ENCODE measurements at places on chromosomes 5 and 9.

- no peak for DNase-seq
Measured at GRCh38 chr5:152269533-152269932, 135.5 kb downstream of the NMUR2 start.

DNA sequence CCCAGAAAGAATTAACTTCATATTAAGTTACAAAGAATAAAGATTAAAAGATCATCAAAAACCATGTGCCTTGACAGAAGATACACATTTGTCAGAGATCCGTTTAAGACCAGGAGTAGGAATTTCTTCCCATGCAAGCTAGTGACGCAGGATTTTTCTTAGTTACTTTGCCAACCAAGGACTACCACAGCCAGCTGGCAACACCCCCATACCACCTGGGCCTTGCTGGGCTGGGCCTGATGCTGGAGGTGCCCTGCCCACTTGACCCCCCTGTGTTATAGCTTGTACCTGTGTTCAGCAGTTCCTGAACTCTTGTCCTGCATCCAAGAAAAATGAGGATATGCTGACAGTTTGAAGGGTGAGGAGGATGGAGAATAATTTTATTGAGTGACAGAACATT lies 290.9 kb upstream of the SMC2 start:
- no peak for DNase-seq

GRCh38 chr5:168261227-168261571 lies 30.2 kb upstream of the WWC1 start:
- no peak for DNase-seq

GRCh38 chr5:159146839-159147238 lies 47.1 kb upstream of the EBF1 start:
- no peak for DNase-seq

DNA sequence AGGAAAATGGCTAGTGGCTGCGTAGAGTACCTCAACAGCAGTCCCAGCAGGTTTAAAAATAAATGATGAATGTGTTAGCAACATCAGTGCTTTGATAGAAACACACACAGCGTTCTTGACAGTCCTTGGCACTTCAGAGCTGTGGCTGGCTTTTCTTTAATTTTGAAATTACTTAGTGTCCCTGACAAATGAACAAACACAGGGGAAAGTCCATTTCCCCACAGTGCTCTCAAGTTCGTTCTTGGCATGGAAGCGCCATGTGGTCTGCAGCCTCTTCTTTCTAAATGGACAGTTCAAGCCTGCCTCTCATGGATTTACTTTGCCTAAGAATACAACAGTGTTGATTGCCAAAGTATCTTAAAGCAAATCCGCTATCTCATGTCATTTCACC lies 102.2 kb downstream of the ADAMTS12 start:
- DNase-seq, result no peak

DNA sequence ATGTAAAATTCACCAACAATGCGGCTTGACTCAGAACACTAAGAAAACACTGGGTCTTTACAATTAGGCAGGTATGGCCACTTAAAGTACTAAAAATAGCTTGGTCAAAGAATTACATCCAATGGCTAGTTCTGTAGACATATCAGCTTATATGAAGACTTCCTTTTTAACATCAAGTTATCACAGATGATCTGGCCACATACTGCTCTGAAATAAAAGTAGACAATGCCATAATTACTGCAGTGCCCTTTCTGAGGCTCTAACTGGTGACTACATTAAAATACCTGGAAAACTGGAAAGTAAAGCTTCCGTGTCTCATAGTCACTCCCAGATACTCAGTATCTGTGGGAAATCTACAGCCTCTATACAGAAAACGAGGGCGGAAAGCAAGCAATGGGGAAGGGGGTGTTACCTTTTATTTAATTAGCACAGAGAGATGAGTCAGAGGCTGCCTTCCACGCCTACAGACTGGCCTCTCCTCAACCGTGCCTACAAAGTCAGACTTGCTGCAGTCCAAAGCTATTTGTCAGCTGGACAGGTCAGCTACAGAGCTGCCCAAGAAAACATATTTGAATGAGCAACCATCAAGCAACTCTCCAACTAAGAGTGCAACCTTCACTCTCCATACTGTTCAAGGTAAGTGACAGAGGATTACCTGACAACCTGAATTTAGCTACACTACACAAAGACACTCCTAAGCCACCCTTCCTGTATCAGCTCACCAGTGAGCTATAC lies 8.7 kb downstream of the SERINC5 start:
- peak; percentile 60 for DNase-seq

DNA sequence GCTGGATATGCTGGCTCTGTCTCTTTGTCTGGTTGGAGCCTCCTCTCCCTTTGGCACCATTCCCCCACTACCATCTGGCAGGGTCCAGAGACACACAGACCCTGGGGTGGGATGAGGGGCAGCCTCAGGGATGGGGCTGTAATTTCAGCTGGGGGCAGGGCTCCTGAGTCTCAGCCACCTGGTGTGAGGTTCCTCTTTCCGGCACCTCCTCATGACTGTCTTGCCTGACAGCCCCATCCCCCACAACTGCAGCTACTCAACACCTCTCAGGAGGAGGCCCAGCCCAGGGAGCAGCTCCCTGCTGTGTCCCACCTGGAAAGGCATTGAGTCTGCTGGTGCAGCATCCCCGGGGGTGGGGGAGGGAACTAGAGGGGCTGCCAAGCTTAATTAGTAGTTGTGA lies 11.7 kb upstream of the RPS14 start:
- DNase-seq, result peak; percentile 54

DNA sequence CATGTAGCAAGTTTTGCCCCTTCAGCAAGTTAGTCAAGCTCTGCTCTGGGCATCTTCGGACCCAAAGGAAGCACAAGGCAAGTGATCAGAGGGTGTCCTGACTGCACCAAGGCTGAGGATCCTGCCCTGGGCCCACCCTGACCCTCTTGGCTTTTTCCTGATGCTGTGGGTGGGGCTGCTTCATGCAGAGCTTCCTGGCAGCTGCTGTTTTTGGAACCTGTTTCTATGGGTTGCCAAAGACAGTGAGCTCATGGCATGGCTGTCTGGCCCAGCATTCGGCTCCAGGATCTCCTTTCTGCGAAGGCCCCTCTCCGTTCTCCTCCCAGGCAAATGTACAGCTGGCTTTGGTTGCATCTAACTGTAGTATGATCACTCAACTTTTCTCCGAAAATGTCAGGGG lies 497.9 kb downstream of the ARHGEF28 start:
- DNase-seq, result no peak

DNA sequence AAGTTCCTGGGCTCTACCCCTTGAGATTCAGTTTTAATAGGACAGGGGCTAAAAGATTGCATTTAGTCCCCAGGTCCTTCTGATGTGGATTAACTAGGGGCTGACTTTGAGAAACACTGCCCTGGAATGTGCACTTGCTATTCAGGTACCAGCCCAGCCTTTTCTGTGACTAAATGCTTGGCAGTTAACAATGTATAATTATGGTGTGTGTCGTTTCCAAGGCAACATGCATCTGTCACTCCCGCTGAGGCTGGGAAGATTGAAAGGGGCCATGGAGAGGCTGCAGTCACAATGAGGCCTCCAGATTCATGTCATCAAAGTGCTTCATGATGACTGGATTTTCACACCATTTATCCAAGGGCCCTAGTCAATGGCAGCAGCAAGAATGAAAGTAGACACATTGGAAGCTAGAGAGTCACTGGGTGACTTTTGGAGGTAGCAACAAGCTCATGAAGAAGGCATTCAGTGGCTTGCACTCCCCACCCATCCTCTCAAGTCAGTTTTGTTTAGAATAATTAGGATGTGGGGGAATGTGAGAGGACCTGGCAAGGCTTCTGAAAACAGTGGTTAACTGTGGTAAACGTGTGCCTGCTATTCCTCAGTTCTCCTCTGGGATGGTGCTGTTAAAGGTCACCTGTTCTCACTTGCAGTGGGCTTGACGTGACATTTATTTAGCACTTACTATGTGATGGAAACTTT lies 28.3 kb downstream of the RAI14 start:
- DNase-seq, result no peak

- DNase-seq, result no peak
Measured at GRCh38 chr5:123795688-123796087, 283.7 kb downstream of the CSNK1G3 start.

DNA sequence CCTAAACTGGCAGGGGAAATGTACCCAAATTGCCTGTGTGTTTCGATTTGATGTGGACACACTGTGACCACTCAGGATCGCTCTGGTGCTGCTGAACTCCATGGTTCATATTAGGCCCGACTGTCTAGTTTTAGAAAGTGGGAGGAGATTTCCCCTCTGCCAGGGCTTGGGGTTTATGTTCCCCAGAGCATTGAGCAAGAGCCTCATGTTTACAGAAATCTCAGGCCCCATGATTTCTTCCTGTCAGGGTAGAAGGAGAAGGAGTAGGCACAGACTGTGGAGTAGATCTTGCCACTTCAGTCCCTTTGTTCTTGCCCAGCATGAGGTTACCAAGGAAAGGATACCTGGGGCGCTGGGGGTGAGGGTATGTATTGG lies 40.8 kb upstream of the GLRX start:
- no peak for DNase-seq
